ENCODE measurements at places on chromosomes 1 and 21.

GRCh38 chr21:45052960-45053359 is 21.4 kb upstream of the ADARB1 start:
- DNase-seq: no peak

DNA sequence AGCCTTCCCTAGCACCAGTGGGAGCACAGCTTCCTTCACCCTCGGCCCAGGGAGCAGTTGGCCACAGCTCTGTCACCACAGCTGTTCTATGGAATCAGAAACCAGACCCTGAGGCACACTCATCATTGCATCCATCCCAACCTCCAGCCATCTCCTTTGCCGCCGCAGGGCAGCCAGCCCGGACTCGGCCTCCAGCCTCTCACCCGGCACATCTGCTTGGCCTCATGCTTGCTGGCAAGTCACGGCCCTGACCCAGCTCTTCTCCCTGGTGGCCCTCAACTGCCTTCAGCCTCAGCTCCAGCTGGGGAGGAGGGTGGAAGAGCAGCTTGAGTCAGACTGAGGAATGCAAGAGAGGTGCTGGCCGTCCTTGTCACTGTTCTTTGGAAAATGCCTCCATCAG is 59.8 kb downstream of the TOR1AIP2 start:
- DNase-seq: no peak

DNA sequence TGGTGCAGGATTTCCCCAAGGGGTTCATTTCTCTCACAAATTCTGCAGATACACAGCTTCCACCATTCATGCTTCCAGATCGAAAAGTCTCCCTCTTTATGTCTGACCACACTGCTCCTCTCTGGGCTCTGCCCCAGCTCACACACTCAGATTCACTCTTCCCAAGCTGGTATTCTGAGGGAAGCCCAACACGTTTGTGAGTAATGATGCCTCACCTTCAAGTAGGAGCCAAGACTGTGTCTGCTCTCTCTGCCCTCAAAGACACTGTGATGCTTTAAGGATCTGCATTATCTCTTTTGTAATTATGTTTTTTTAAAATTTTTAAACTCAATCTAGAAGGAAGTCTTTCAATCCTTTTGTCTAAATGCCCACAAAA is 19.8 kb downstream of the PRAMEF11 start:
- no peak for DNase-seq

- no peak for DNase-seq
These were observed 111.5 kb downstream of the CNIH3 start for GRCh38 chr1:224727351-224728289.

- no peak for DNase-seq
These were observed 2.6 kb downstream of the TAS1R3 start for GRCh38 chr1:1333551-1334241.

DNA sequence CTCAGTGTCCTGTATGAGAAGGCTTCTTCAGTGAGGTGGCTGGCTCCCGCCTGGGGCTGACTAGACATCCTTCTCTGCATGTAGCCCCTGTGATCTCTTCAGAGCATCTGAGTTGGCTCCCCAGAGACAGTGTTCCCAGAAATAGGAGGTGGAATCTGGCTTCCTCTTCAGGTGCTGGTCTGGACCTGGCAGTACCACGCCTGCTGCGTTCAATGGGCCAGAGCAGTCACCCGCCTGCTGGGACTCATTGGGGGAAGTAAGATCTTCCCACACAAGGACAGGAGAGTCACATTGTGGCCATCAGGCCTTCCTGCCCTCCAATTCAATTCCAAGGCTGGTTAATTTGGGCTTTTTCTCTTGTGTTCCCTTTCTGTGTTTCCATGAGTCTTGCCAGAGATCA is 51.0 kb downstream of the ADARB1 start:
- no peak for DNase-seq

GRCh38 chr1:145877923-145878486 is 7.7 kb downstream of the ANKRD35 start:
- DNase-seq: peak; percentile 18

GRCh38 chr1:60145771-60146170 is 72.2 kb upstream of the C1orf87 start:
- no peak for DNase-seq

GRCh38 chr1:91124989-91125417 is 103.2 kb upstream of the ZNF644 start:
- DNase-seq: peak; percentile 4

- peak; percentile 52 for DNase-seq
These were observed 27.0 kb upstream of the BTG2 start for GRCh38 chr1:203278082-203278884.

- DNase-seq: peak; percentile 99
These were observed 43.3 kb downstream of the PTPRC start for GRCh38 chr1:198681831-198682759.

DNA sequence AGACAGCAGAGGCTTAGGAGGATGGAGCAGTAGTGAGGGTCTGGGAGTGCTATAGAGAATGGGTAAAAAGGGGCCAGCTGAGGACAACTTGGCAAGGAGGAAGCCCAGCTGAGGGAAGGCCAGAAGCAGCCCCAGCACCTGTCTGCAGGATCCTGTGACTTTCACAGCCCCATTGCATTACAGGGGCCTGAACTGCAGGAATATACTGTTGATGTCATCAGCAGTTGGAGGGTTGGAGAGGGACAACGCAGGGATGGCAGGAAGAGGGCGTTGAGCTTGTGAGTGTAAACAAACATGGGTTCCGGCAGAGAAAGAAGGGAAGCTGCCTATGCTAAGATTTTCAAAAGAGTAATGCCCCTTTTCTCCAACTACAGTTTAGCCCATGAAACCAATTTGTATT is 628.5 kb downstream of the SMYD3 start:
- no peak for DNase-seq

GRCh38 chr1:175157200-175157599 is 35.4 kb downstream of the KIAA0040 start:
- DNase-seq: no peak

- DNase-seq: peak; percentile 45
These were observed 253.8 kb upstream of the HOOK1 start for GRCh38 chr1:59560807-59561450.

GRCh38 chr1:53781654-53782053 is 42.7 kb upstream of the GLIS1 start:
- DNase-seq: no peak

- no peak for DNase-seq
These were observed 213.0 kb downstream of the KCTD3 start for GRCh38 chr1:215780139-215780538.

GRCh38 chr1:17643861-17644703 is 104.6 kb downstream of the ARHGEF10L start:
- DNase-seq: no peak

GRCh38 chr1:106548726-106549125 is 507.7 kb upstream of the PRMT6 start:
- DNase-seq: no peak
